Endothelial cell (in vitro differentiated cells): ENCODE measurements at places on chromosomes 11 and 22. TPM values are rescaled to one million over a fixed set of nuclear protein-coding genes. Genes with fewer than 3 reads are reported as not detected.

GRCh38 chr11:1927026-1927847, 7.7 kb downstream of the TNNT3 start:
- DNase-seq: no peak

DNA sequence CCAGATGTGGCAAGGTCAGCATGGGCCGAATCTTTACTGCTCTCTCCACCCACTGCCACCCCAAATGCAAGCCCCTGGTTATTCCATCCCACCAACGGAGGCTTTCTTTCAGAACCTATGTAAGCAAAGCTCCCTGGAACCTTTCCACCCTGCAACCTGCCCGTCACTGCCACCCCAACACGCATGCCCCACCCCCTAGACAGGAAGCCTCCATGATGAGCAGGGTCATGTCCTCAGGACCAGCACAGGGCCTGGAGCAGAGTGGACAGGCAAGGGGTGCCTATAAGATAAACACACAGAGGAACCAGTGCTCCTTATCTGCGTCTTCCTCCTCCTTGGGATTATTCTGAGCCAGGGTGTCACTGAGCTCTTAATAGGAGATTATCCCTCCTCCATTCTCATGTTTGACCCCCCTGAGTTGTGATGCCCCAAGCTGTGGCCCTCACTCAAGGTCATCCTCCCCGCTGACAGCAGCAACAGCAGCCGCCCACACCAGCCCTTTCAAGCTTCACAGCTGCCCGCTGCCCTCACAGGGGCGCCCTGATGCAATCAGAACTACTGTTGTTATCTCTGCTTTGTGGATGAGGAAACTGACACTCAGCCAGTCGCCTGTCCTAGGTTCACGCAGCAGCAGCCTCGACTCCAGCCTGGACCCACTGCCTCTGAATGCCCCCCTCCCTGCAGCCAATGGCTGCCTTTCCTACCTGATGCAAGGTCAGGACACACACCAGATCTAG, 647.3 kb downstream of the TBC1D22A start:
- DNase-seq: no peak

DNA sequence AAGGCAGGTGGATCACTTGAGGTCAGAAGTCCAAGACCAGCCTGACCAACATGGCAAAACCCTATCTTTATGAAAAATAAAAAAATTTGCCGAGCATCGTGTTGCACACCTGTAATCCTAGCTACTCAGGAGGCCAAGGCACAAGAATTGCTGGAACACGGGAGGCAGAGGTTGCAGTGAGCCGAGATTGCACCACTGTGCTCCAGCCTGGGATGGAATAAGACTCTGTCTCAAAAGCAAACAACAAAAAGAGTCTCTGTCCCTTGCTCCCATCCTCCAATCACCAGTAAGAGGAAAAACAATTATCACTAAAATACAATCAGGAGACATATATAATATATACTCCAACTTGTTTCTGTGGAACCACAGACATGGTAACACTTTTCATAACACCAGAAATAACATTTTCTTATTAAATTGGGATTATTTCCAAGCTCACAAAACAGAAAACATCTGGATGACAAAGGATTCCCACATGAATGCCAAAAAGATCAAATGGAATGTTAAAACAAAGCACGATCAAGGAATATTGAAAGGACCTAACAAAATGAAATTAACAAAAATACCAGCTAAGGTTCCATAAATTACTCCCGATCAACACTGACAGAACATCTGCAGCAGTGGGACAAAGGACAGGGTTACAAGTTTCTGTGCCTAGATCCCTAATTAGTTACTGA, 15.2 kb downstream of the FCHSD2 start:
- no peak for DNase-seq

- DNase-seq: no peak
Observed at GRCh38 chr11:131824771-131825170, 454.4 kb downstream of the NTM start.

DNA sequence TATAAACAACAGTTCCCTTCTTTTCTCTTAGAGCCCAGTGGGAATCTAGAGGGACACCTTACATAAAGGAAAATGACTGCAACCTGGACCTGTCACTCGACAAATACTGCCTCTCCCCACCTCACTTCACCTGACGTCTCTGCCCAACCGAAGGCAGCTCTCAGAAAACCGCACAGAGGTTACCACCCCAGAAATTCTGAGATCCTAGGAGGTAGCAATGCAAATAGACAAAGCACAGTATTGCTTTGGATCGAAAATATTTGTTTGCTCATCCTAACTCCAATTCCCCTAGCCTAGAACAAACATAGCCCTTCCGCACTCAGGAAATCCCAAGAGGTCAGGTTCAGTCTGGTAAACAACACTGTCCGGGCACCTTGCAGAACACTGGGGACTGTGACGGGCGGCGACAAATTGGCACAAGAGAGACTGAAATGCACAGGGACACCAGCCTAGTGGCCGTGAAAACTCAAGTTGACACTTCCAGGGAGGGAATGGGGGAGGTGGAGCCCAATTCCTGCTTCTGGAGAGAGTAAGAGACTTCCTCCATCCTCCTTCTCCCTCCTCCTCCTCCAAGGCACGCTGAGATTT, 420 bp upstream of the TRIM44 start:
- DNase-seq: no peak

DNA sequence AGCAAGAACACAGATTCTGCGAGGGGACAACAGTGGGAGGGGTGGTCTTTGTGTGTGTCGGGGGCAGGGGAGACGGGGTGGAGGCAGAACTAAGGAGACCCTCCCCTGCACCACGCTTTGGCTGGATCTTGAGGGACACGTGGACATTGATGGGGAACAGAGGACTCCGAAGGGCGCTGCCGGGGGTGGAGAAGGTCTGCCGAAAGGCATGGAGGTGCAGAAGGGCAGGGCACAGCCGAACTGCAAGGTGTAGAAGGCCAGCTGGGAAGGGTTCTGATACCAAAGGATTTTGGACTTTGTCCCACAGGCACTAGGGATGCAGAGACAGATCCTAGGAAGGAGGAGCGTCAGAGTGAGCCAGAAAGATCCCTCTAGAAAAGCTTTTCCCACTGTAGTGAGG, 107.7 kb upstream of the SYT13 start:
- DNase-seq: no peak

- no peak for DNase-seq
Observed at GRCh38 chr22:37231406-37232139, 12.5 kb downstream of the RAC2 start.

DNA sequence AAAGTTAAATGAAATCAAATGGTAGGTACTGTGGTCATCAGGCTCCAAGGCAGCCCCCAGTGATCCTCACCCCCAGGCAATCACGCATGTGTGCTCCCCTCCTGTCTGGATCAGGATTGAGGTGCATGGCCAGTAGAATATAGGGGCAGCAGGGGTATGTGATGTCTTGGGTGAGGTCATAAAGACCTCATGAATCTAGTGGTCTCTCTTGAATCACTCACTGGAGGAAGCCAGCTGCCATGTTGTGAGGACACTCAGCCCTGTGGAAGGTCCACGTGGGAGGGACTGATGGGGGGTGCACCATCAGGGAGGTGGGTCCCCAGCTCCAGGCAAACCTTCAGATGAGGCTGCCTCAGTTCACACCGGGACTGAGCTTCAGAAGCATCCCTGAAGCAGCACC, 6.8 kb upstream of the IL17REL start:
- no peak for DNase-seq

DNA sequence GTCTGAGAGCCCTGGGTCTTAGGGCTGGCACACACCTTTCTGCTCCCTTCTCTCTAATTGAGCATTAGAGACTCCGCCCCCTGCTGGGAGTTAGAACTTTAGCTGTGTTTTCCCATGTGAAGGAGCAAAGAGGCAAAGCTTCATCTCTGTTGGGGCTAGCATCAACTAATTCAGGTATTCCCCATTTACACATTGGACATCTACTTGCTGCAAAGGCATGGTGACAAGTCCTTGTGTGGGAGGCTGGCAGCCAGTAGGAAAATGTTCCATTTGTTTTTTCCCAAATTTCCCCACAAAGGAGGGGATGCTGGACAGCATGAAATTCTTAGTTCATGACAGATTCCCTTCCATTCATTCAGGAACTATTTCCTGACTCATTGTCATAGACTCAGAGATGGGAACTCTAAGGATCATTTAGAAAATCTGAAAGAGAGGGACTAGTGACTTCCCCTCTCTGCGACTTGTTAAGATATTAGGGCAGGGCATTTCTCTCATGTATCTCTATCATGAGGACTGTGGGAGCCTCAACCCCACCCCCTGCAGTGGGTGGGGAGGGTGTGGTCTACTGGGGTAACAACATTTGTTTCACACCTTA, 3.6 kb downstream of the CD44 start:
- no peak for DNase-seq

- no peak for DNase-seq
Observed at GRCh38 chr11:68035266-68035876, 3.5 kb upstream of the TCIRG1 start.

SGSM1 gene
- total RNA-seq: 2.4 TPM

CCDC89 gene
- total RNA-seq: not detected

CDHR5 gene
- not detected for total RNA-seq
